ENCODE measurements at places on chromosomes 5 and 9. TPM values are rescaled to one million over a fixed set of nuclear protein-coding genes. Genes with fewer than 3 reads are reported as not detected.

The IFNA13 gene
- not detected for total RNA-seq

The RLN2 gene
- 0.50 TPM for total RNA-seq

DNA sequence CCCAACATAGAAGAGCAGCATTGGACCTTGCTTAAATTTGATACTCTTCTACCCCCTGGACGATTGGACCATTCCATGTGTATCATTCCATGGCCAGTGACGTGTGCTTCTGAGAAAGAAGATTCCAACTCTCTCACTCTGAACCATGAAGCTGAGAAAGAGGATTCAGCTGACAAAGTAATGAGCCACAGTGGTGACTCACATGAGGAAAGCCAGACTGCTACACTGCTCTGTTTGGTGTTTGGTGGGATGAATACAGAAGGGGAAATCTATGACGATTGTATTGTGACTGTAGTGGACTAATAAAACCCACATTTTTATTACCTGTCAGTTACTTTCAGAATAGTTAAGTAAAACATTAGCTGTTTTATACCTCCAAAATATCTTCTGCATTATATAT lies 7.5 kb downstream of the HSPA5 start:
- no peak for DNase-seq

DNA sequence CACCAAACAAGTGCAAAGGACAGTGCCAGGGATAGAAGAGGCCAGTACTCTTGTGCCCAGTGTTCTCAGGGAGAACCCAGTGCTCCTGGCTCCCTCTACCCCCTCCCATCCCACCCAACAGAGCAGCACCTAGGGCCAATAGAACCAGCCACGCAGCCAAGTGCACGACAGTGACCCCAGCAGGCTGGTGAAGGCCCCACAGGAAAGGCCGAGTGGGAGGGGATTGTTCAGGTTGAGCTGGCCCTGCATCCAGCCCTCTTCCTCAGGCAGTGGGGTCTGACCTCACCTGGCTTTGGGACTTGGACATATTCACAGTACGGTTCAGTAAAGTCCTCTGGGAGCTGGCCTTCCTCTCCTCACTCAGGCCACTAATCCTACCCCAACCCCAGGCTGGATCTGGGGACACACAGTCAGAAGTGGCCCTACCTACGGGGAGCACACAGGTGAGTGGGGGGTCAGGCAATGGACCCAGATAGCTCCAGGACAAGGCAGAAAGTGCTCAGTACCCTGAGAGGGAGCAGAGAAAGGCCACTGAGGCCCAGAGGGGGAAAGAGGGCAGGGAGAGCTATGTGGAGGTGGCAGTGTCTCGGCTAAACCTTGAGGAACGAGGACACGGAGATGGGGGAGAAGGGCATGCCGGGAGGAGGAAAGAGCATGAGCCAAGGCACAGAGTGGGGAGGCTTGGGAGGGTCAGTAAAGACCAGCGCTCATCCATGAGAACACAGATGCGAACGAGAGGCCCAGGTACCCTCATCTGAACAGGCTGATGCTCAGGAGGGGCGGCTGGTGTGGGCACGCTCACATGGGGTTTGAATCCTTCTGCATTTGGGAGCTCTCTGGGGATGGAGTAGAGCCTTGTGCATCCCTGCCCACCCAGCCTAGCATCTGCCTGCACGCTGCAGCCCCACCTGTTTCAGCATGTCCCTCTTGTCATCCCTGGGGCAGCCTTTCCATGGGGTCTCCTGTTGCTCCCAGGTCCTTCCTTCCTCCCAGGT lies 25.6 kb downstream of the POLR1E start:
- no peak for DNase-seq

The PRRT1B gene
- total RNA-seq: not detected
